ENCODE measurements at places on chromosomes 2 and 18.

- no peak for DNase-seq
These were observed 48.5 kb upstream of the HNRNPA3 start for GRCh38 chr2:177164131-177164530.

DNA sequence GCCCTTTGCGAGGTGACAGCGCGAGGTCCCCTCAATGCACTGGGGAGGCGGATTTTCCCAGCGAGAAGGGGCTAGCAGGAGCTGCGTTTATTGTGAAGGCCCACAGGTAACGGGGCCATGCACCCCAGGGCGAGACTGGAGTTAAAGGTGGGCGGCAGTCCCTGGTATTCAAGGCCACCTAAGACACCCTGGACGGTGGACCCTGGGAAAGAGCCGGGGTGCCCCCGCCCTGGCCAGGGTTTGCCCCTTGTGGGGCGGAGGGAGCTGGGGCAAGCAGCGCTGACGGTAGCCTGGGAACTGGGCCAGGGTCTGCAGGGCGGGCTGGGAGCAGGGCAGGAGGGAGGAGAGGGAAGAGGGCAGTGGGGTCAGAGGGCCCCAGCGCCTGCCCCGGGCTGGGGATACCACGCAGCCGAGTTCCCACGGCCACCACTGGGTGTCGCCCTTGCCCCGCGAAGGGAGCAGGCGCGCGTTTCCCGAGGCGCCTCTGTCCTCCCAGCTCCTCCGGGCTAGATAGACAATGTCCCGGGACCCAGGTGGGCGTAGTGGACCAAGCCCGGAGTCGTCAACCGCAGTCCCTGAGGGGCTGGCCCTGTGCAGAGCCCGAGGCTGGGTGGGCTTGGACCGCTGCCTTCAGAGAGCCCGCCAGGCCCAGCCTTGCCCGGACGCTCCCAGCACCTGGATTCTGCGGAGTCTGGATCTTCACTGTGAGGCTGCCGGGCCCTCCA, 80.2 kb downstream of the SMAD4 start:
- DNase-seq: peak; percentile 92

DNA sequence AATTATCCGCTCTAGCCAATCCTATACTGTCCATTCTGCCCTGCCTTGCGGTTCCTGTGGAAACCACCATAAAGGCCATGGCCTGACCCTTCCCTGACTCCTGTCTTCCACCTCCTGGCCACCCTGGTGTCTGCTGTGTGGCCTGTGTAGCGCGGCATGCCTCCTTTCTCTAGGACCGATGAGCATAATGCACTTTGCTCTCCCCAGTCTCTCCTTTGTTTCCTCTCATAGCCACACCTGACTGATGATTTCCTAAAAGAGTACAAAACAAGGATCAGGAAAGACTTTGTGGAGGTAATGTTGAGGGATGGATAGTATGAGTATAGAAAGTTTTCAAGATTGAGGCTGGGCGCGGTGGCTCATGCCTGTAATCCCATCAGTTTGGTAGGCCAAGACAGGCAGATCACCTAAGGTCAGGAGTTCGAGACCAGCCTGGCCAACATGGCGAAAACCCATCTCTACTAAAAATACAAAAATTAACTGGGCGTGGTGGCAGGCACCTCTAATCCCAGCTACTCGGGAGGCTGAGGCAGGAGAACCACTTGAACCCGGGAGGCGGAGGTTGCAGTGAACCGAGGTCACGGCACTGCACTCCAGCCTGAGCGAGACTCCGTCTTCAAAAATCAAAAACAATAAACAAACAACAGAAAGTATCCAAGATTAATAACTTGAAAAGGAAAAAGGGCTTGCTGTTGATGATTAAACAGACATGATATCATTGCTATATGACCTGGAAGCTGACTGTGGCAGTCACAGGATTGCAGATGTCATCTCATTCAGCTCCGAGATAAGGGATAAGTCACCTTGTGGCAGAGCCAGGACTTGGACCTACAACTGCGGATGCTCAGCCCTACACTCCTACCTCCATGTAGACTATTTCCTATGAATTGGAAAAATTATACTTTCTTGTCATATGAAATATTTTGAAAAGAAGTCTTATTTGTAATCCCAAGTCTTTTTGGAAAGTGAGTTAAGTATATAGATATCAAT, 16.6 kb downstream of the SOWAHC start:
- no peak for DNase-seq

- no peak for DNase-seq
These were observed 407.0 kb downstream of the DSEL start for GRCh38 chr18:67109535-67109934.
